ENCODE measurements at places on chromosomes 1 and 21.

DNA sequence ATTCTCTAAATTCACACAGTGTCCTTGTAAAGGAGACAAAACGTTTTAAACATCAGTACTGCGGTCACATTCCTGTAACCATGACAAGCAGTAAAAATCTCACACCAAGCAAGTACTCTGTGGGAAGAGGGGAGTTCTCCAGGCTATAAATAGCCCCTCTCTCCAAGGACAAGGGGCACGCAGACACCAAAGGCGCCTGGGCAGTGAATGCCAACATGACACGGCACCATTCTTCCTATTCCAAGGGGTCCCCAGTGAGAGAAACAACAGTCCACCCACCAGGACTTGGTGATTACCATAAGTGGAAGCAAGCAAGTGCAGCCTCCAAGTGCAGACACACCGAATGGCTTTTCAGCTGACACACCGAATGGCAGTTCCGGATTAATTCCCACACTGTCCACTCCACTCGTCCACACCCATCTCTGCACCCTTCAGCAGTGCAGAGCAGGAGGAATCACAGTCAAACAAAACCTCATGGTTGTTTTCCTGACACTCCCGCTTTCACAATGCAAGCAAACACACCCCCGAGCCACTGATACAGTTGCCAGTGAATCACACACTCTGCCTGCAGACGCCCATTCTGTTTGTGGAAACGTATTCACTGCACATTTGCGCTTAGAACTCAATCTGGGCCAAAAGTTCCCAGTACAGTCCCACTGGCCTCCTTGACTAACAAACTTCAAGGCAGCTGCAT lies 1.8 kb downstream of the PTTG1IP start:
- DNase-seq: peak; percentile 73

DNA sequence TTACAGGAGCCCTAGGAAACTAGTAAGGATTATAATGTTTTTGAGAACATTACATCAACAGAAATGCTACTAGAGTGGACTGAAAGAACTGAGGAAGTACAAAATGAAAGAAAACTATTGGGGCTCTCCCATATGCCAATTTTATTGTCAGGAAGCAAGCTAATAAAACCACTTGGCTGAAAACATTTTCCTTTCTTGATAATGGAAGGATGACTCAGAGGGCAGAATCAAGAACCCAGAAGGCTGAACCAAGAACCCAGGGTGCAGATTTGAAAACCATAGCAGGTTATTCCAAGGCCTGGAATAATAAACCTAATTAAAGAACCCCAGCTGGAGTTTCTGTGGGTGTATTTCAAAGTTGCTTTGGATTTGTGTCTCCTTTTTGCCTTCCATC lies 70.7 kb downstream of the RPE65 start:
- DNase-seq: peak; percentile 24

GRCh38 chr21:45935628-45936027 lies 45.9 kb upstream of the COL6A1 start:
- no peak for DNase-seq

- no peak for DNase-seq
Observed at GRCh38 chr1:200471739-200472138, 61.9 kb upstream of the ZNF281 start.

DNA sequence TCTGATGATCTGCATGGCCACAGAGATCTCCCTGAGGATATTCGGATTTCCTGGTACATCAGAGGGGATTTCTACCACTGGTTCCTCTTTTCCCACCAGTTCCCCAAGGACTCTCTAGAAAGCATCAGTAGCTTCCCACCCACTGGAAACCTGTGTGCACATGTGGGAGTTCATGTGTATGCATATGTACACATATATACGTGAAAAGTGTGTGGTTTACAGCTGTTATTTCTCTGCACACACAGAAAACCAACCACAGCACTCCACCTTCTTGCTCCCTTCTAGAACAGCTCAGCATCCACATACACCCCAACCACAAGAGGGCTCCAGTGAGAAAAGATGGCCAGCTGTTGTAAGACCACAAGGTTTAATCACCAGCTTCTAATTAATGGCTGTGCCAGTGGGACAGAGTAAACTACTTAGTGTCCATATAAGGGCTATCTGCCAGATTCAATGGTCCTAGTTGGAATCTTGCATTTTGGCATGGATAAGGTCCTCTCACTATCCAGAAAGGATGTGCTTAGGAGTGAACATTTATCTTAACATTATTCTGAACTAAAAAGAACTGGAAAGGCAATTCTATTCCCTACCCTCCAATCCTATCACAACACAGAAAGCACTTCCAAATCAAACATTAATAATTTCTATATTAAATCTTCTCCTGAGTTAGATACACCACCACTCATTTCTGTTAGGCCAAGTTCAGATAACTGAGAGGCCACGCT lies 24.1 kb downstream of the GPR3 start:
- DNase-seq: peak; percentile 66

DNA sequence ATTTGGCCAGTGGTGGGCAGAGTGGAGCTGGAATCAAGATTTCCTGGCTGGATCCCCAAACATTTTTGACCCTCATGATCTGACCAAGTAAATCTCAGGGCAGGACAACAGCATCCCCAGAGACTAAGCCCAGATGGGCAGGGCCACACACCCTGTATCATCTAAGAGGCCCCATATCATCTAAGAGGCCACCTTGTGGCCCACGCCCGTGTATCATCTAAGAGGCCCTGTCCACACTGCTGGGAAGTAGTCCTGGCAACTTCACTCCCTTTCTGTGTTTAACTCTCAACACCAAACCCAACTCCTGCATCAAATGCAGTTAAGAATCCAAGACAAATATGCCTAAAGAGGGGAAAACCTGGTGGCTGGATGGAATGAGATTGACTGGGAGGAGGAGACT lies 81.6 kb upstream of the SSX2IP start:
- DNase-seq: no peak

DNA sequence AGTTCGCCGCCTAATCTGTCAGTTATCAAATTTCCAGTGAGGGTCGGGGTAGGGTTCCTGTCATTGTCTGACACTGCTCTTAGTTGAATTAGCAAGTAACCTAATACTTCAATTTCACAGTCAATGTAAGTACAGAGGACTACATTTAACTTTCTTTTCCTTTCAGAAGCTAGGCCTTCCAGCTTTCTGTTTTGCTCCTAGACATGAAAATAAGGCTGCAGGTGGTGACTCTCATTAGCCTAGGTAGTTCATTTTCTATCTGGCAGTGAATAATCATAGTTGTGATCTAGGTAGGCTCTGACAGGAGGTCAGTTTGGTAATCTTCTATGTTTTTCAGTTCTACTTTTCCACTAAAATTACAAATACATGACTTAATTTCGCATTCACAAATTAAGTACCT lies 783.1 kb downstream of the MRPL39 start:
- DNase-seq: no peak

GRCh38 chr1:34874296-34874952 lies 14.9 kb upstream of the SMIM12 start:
- DNase-seq: no peak

GRCh38 chr1:151611288-151611790 lies 511 bp upstream of the SNX27 start:
- DNase-seq: peak; percentile 100

DNA sequence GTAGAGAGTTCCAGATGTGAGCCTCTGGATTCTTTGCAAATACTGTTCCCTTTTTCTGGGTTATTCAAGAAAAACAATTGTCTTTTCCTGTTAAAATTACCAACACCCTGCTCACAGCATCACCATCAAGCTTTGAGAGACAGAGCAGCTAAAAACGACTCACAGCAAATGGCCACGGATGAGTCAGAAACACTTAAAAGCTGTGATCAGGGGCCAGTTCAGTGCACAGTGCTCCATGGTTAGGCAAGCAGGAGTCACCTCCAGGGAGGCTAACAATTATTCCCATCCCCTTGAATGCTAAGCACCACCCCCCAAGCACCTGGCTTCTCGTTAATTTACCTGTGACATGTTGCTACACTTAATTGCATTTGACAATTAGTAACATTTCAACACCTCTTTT lies 128.4 kb upstream of the CAMK1G start:
- DNase-seq: peak; percentile 4

DNA sequence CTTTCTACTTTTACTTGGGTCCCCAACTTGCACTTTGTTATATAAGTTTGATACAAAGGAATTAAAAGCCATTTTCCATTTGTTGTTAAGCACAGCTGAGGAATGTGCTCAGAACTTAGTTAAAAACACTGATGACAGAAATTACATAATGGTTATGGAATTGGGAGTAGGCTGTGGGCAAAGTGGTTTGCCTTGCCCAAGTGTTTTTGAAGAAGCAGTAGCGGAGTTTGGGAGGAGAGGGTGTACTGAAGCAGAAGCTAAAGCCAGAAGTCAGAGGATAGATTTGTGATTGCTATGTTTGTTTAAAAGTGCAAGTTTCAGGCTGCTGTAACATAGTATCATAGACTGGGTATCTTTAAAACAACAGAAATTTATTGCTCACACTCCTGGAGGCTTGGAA lies 391.8 kb downstream of the DUSP10 start:
- no peak for DNase-seq

GRCh38 chr1:53636621-53637171 lies 102.3 kb downstream of the GLIS1 start:
- DNase-seq: no peak

Measured in inflammatory macrophage treated with lipopolysaccharide for 4 hours (primary cell).